Dermis blood vessel endothelial cell (primary cell): ENCODE measurements at places on chromosomes 3 and 15.

DNA sequence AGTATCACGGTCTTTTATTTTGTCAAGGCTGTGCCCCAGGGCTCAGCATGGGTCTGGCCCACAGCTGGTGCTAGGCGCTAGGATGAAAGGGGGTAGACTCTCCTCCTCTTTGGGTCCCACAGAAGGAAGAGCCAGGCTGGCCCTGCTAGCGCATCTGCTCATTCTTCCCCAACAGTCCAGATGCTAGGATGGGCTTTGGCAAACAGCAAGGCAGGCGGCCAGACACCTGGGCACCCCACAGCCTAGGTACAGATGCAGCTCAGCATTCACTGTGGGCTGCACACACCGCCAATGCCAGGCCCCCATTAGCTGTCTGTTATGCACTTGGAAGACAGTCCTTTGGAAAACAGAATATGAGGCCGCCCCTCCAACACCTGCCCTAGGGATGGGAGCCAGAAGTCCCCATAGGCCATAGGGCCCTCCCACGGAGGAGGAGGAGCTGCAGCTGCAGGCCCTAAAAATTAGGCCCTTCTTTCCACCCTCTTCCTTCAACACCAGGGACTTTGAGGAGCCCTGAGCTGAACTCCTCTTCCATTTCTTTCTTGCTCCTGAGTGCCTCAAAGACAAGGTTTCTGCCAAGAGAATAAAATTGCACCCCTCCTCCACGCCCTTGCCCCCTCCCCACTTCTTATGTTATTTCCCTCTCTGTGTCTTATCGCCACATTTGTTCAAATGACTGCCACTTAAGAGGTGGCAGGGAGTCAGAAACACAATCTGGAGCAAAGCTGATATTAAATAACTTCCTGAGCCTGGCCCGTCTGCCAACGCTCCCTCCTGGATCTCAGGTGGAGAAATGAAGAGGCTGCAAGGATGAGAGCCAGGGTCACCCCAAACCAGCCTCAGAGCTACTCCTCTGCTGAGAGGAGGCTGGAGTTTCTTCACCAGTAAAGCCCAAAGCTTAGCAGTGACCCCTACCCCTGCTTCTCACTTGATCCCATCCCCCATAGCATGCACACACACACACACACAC lies 13.7 kb downstream of the NTRK3 start:
- DNase-seq = no peak

DNA sequence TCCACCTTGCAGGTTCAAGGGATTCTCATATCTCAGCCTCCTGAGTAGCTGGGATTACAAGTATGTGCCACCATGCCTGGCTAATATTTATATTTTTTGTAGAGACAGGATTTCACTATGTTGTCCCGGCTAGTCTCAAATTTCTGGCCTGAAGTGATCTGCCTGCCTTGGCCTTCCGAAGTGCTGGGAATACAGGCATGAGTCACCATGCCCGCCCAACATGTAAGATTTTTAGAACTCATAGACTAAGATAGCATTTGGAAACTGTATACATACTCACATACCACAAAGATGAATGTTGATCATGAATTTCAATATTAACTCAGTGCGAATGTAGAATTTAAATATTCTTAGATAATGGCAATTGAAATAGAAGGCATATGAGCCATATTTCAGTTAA lies 718.9 kb downstream of the NLGN1 start:
- no peak for DNase-seq

GRCh38 chr15:64443747-64444621 lies 16.4 kb upstream of the ZNF609 start:
- DNase-seq = peak; percentile 92

- DNase-seq = peak; percentile 86
Measured at GRCh38 chr3:45210308-45211041, 15.6 kb downstream of the TMEM158 start.

DNA sequence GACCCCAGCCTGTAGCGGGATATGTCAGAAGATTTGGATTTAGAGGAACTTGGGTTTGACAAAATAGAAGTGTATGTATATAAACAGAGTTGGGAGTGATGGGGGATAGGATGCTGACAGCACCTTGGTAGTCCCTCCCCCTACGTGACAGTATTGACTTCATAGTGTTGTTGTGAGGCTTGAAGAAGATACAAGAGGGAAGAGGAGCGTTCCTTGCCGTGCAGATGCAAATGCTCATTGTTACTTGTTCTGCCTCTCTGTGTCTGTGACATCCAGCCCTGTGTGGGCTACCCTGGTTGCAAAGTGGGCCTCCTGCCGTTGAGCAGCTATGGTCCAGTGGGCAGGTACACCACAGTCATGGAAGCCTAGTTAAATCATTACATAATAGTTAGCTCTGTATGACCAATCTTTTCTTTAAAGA lies 45.0 kb downstream of the SMAD3 start:
- no peak for DNase-seq

- DNase-seq = no peak
Measured at GRCh38 chr15:88830016-88830415, 26.8 kb downstream of the ACAN start.

DNA sequence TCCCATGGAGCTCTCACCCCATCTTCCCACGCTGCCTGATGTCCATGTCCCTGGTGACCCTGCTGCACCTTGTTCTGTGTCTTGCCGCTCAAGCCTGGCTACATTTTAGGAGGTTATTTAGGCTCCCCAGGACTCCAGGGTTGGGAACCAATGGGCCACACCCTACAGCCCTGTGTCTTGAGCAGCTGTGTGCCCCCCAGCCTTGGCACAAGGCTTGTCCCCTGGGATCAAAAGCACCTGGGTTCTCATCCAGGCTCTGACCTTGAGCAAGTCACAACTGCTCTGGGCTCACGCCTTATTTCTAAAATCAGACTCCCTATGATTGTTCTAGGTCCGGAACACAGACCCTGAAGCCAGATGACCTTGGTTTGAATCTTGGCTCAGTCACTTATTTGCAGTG lies 14.1 kb downstream of the SPSB4 start:
- no peak for DNase-seq

DNA sequence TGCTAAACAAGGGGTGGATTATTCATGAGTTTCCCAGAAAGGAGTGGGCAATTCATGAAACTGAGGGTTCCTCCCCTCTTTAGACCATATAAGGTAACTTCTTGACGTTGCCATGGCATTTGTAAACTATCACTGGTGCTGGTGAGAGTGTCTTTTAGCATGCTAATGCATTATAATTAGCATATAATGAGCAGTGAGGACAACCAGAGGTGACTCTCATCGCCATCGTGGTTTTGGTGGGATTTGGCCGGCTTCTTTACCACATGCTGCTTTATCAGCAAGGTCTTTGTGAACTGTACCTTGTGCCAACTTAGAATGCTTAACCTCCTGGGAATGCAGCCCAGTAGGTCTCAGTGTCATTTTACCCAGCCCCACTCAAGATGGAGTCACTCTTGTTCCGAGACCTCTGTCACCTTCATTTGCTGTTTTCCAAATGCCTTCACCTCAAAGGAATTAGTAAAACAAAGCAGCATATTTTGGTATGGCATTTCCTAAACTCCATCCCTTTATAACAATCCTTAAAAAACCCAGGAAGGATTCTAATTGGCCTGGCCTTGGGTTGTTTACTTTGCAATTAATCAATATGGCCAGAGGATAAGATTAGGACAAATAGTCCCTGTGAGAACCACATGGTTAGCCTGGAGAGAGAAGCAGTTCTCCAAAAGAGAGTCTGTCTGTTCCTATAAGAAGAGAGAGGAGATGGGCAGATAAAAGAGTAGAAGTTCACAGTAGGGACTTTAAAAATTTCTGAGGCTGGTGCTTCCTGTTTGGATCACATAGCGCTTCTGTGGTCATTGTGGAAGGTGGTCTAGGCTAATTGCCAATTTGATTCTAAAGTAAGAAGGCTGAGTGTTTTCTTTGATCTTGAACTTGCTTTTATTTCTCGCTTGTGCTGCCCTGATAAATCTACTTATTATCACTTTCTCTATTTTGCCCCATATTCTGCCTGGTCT lies 155.2 kb upstream of the EOMES start:
- no peak for DNase-seq

GRCh38 chr15:71937650-71938311 lies 127.4 kb downstream of the NR2E3 start:
- DNase-seq = no peak
